ENCODE measurements at places on chromosomes 3 and 15.

DNA sequence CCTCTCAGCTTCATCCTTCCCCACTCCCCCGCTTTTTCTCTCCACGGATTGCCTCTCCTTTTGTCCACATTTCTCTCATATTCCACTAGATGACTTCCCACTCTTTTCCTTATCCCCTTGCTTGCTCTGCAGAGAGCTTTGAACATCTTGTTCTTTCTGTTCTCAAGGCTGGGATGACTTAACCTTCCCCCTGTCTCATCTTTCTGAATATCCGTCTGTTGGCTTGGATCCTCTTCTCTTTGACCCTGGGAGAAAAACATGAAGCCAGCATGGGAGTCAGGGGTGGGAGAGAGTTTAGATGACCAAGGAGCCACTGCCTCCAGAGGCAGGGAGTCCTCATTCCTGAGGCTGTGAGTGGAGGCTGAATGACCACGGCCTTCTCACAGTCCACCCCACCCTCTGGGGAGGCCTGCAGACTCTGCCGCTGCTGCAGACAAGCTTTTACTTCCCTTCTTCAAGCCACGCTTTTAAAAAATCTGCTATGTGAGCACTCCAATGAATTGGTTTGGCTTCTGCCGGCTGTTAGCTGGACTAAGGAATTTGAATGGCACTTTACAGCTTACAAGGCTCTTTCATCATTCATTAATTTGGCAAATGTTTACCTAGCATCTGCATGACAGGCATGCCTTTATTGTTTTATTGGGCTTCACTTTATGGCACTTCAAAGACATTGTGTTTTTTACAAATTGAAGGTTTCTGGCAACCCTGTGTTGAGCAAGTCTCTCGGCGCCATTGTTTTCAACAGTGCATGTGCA is 111.6 kb upstream of the SLC6A6 start:
- no peak for DNase-seq

DNA sequence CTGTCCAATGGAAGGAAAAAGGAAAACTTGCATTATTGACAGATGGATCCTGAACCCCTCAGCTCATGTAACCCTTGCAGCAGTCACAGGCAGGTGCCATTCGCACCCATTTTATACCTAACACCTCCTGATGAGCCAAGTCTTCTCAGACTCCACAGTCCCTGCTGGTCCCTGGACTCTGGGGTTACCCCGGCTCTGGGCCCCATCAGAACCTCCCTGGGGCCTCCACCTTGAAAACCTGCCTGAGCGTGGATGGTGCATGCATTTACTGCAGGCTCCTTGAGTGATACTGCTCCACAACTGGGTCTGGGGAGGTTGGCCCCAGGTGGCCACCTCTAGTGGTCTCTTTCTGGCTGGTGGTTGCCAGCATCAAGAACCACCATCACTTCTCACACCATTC is 15.9 kb upstream of the DOCK3 start:
- DNase-seq: no peak

GRCh38 chr3:82088749-82089148 is 327.3 kb upstream of the GBE1 start:
- DNase-seq: no peak

GRCh38 chr3:124730941-124731297 is 667 bp downstream of the UMPS start:
- DNase-seq: no peak

- no peak for DNase-seq
These were observed 181.2 kb downstream of the WNT5A start for GRCh38 chr3:55305696-55306485.

DNA sequence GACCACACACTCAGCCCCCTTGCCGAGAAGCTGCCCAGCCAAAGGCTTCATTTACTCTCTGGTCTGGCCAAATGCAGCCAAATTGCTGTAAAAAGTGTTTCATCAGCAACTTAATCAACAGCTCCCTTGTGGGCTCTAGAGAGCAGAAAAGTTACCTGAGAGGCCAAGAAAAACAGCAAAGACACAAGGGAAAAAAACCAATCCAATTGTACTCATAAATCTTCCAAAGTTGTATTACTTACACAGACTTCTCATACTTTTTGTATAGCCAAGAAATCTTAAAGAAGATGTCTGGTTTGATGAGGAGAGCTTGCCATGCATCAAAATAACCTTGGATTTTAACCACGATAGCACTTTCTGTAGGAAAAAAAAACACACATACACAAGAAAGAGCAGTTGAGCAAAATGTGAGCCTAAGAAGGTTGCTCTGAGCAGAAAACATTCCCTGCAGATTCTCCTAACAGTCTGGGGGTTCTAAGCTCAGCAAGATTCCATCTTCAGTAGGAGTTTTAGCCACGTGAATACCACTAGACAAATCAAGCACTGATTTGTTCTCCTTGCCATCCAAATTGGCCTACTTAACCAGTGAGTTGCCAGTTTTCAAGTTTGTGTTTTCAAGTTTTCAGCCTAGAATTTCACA is 120.0 kb downstream of the CYP19A1 start:
- DNase-seq: no peak

DNA sequence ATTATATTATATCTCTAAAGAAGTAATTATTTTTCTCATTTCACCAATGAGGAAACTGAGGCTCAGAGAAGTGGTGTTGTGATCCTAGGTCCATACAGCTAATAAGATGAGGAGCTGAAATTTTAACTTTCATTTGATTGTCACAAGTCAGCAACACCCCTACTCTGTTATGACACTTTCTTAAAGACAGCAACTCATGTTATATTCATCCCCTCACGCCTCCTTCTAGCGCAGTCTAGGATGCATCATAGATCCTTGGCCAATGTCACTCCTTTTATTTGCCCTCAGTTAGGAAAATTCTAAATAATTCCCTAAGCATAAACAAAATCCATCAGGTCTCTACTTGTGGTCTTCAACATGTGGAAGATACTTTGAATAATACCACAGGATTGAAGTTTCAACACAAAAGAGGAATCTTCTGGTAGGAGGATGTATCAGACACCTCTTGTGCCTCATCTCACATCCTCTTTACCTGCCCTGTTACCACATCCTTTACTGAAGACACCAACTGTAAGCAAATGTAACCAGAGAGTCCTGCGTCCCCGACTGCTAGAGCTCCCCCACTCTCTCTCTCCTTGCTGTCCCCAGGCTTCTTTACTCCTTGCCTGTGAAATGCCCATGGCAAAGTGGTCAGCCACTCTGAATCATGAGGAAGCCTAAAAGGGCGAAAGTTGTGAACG is 53.7 kb downstream of the TRIM42 start:
- DNase-seq: no peak

DNA sequence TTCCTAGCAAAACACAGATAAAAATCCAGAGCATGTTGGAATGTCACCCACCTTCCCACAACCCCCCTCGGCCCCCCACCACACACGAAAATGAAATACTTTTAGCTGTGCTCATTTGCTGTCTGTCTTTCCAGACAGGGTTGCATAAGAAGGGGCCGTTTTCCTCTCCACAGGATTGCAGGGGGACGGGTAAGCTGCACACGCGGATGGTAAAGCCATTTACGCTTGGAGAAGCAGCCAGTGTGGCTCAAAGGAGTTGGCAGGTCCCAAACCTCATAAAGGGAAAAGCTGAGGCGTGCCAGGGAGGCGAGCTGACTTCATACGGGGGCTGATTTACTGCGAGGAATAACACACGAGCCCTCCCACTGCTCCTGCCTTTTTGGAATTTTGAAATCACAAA is 47.4 kb upstream of the ITGA11 start:
- no peak for DNase-seq

DNA sequence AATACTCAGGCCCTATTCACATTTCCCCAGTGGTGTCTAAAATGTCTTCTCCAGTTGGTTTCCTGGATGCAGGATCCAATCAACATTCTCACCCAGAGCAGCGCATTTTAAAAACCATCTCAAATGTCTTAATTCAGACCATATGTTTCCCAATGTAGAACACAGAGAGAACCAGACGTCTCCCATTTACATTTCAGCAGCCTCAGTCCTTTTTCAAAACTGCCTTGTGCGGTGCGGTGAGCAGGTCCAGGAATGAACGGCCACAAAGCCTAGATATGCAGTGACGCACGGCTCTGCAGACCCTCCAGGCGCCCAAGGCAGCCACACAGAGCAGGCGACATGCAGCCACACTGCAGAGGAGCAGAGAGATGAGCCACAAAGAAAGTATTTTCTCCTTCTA is 66.1 kb upstream of the MEX3B start:
- no peak for DNase-seq

- DNase-seq: no peak
These were observed 324.8 kb upstream of the CTDSPL start for GRCh38 chr3:37536840-37537239.

GRCh38 chr15:66764072-66764786 is 62.2 kb downstream of the SMAD6 start:
- no peak for DNase-seq

GRCh38 chr3:53803124-53803815 is 42.9 kb downstream of the CHDH start:
- no peak for DNase-seq

- no peak for DNase-seq
These were observed 343.0 kb downstream of the MFSD1 start for GRCh38 chr3:159144891-159145290.

GRCh38 chr15:62457100-62457499 is 292.0 kb upstream of the C2CD4B start:
- DNase-seq: no peak

GRCh38 chr15:91874992-91875660 is 21.6 kb downstream of the SLCO3A1 start:
- DNase-seq: no peak

DNA sequence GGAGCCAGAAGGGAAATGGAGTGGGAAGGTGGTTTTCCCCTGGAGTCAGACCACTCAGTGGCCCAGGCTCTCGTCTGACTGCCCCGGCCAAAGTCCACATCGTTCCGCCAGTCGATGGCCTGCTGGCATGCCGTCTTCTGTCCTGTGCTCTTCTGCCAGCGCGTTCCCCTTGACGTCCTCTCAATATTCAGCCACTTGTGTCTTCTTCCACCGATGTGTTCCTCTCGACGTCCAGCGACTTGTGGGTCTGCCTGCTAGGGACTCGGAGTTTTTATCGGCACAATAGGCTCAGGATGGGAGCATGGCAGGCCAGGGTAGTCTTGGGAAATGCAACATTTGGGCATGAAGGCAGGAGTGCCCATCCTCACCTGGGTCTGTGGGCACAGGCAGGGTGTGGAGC is 542.5 kb upstream of the LMCD1 start:
- no peak for DNase-seq

DNA sequence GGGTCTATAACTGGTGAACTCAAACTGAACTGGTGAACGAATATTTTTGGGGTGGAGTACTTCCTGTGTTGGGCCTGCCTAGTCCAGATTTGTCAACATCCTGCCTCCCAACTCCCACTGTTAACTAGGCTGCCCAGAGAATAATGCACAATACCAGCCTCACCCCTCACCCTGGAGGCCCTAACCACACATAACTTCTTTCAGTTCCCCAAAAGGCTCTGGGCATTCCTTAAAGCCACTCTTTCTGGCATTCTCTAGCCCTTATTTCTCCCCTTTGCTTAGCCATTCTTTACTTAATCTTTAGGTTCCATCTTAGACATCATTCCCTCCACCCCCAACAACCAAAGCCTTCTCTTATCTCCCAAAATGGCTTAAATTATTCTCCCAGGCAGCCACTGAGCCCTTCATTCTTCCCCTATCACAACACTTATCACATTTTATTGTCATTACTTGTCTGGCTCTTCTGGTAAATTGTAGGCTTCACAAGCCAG is 9.1 kb upstream of the SEC11A start:
- no peak for DNase-seq

GRCh38 chr3:55558316-55558715 is 71.2 kb upstream of the WNT5A start:
- no peak for DNase-seq

DNA sequence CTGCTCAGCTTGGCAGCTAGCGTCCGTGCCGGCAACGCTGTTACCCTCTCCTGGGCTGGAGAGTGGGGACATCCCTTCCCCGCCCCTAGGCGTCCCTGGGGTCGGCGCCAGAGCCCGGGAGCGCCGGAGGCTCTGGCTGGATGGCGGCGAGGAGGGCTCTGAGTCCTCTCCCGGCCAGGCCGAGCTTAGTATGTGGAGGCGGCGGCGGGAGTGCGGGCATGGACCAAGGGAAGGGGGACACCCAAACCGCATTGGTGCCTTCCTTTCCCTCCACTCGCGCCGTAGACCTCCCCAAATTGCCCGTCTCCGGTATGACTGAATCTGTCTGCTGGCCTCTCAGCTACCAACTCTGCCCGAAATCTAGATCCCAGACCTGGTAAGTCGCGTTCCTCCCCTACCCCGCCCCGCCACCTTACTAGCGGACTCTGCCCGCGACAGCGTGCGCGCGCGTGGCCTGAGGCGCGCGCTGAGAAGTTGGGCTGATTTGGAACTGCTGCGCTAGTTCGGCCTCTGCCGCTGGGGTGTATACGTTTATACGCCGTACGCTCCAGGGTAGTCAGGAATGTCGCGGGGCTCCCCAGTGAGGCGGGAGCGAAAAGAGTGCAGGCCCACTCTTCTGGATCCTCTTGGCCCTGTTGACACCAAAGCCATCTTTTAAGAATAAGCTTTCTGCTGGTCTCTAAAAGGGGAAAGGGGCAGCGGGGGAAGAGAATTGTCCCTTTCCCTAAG is 12.2 kb downstream of the ZIC1 start:
- no peak for DNase-seq

DNA sequence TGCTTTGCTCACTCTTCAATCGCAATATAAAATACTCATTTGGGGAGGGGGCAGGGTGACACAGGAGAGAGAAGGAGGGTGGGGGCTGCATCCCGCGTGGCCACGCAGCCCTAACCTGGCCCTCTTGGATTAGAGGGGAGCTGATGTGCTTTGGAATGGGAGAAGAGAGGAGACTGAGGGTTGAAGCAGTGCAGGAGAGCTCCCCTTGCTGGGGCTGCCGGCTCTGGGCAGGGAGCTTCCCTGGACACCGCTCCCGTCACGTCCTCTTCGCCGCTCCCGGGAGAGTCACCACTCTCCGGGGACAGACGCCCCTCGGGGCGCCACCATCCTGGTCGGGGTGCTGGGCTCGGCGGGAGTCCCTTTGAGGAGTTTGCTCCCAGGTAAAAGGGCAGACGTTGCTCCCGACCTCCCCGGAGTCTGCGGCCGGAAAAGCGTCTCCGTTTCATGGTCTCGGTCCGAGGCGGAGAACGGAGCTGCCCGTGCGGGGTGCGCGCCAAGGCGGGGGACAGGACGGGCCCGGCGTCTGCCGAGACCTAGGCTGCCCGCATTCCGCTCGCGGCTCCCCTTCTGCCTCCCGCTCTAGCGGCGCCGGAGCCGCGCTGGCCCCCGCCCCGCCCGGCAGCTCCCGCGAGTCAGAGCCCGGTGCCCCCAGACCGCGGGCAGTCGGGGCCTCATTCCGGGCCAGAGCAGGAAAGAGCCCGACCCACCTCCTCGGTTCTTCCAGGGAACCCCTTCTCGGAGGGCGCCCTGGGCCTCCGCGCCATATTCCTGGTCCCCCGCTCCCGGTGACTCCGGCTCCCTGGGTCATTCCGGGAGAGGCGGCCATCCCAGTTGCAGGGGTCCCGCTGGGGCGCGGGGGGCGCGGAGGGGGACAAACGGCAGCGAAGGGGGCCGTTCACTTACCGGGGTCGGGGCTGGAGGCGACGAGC is 603 bp downstream of the SLC7A14 start:
- DNase-seq: peak; percentile 69

GRCh38 chr15:37100109-37100965 is at the start of gene MEIS2:
Gene MEIS2 (minus strand): TSS chr15:37100549. CDS start chr15:37099466, 1,083 bp downstream.
- peak; percentile 98 for DNase-seq

- no peak for DNase-seq
These were observed 558.7 kb upstream of the SEMA6D start for GRCh38 chr15:47158573-47158972.

All from NCI-H2081 (cell line).